Fibroblast of villous mesenchyme (primary cell): ENCODE measurements at places on chromosomes 12 and 14. TPM values are rescaled to one million over a fixed set of nuclear protein-coding genes. Genes with fewer than 3 reads are reported as not detected.
A peak's percentile ranks its signal among the peaks of the same experiment; 100 is the strongest.

GRCh38 chr14:96058576-96059200 lies 19.5 kb downstream of the C14orf132 start:
- DNase-seq: no peak

- no peak for DNase-seq
Measured at GRCh38 chr12:52063082-52063924, 6.5 kb upstream of the ATG101 start.

DNA sequence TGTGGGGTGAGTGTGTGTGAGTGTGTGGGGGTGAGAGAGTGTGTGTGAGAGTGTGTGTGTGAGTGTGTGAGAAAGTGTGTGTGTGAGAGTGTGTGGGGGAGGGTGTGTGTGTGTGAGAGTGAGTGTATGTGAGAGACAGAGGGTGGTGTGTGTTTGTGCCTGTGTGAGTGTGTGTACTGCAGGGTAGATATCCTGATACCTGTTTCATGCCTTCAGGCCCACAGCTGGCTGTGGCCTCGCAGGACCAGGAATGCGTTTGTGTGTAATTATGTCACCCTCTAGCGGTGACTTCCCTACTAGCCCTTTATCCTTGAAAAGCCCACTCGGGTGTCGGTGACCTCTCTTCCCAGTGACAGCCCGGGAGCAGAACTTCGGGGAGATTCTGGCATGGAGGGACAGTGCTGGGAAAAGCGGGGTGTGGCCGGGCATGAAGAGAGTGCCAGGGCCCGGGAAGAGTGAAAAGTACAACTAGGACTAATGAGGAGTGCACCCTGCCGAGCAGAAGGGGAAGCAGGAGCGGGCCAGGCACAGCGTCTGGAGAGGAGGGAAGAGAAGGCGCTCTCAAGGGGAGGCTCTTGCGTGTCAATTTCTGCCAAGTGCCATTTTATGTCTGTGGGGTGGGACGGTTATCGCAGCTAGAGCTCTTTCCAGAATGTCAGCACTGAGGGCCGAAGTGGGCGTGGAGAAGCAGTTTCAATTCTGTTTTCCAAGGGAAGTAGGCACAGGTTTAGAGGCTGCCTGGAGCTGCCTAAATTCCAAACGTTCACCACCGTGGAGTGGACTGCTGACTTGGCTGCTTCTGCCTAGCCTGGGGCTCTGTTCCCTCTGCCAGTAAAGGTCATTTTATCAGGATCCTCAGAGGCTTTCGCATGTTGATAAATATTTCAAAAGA lies 11.0 kb upstream of the FBXL14 start:
- DNase-seq: peak; percentile 87

DNA sequence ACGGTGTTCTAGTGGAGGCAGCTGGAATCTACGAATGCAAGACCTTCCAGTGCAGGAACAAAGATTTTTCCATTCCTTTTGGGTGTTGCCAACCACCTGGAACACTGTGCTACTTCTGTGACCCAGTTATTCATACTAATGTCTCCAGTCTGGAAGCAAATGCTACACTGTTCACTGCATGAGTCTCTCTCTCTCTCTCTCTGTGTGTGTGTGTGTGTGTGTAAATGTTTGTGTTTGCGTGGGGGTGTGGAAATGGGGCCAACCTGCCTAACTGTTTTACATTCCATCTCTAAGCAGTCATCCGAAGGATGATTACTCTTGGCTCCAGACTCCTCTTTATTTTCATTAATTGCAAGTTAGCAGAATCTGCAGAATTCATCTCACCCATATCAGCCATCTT lies 29.9 kb upstream of the YBX3 start:
- peak; percentile 77 for DNase-seq

DNA sequence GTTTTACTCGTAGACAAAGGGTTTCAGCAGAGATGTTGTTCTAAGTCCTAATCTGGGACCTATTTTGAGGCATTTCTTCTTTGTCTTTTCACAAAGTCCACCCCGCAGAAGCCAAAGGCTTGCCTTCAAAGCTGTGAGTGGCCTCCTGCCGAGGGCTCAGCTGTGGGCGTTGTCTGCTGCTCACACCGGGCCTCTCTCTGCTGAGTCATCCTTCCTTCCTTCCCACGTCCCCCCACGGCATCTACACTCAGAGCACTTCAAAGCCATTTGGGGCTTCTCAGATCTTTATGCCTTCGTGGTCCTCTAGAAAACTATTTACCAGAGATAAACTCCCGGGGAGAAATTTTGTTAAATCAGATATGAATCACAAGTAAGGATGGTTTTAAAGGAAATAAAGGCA lies 115.9 kb upstream of the TMPO start:
- DNase-seq: peak; percentile 78

- DNase-seq: no peak
Measured at GRCh38 chr12:71478270-71478669, 38.7 kb downstream of the LGR5 start.

DNA sequence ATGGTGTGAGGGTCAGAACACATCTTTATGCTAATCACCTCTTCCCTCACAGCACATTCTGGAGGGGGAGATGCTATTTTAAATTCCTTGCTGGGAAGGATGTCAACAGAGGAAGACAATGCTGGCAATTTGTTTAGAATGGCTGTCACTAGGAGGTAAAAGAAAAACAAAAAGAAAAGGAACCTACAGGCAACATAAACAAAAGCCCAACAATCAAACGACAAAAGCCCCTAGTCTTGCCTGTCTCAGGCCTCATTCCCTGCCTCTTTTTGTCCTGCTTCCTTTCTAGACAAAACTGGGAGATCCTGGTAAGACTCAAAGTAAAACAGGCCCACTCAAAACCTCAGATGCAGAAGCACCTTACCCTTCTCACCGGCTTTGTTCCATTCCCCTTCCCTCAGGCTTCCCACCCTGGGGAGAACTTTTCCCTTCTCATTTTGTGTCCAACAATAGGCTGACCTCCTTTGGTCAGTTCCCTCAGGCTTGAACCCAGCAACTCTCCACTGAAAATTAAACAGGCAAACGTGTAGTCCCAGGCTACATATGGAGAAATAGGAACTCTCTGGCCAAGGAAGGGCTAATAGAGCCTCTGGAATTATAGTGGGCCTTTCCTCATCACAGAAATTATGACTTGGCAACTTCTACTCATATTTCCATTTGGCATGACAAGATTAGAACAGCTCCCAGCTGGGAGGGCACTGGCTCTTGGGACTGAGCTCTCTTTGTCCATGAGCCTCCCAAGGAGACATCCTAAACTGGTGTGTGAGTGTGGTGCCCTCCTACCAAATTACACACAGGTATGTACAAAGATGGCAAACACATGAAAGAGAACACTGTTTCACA lies 193.0 kb downstream of the MON2 start:
- DNase-seq: no peak

DNA sequence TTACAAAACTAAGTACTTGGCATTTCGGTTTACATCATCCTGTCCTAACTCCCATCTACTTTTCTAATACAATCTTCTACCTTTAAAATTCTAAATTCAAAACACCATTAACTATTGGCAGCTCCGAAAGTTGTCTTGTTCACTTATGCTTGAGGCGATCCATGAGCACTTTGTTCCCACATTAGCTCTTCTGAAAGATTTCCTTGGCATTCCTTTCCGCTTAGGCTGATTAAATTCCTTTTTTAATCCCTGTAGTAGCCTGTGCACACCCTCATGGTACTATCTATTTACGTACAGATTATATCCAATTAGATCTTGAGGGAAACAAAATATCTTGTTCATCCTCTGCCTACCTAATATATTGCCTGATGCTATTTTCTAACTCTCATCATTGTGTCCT lies 480.7 kb downstream of the PRKD1 start:
- DNase-seq: no peak

DNA sequence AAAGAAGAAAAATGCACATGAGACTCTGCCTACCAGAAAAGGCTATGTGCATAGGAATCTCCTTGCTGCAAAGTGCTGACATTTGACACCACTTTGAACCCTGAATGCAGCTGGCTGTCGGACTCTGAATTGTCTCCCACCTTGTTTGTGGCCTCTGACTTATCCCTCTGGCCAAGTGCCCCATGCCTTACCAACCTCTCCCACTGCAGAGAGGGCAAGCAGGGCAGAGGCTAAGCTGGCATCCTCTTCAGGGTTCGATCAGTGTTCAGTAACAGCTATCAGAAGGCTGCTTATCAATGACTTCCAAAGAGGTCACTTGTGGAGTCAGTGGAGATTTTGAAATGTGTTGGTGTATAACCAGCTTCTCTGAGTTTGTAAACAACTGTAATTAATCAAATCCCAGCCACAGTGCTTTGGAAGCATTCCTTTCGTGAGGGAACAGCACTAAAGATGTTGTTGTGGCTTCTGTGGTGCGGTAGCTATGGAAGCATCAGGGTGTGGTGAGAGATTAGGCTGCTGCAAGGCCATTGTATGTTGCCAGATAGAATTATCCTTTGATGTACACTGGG lies 22.6 kb upstream of the BMP4 start:
- peak; percentile 57 for DNase-seq

- no peak for DNase-seq
Measured at GRCh38 chr12:107443320-107444090, 242.1 kb upstream of the PWP1 start.

DNA sequence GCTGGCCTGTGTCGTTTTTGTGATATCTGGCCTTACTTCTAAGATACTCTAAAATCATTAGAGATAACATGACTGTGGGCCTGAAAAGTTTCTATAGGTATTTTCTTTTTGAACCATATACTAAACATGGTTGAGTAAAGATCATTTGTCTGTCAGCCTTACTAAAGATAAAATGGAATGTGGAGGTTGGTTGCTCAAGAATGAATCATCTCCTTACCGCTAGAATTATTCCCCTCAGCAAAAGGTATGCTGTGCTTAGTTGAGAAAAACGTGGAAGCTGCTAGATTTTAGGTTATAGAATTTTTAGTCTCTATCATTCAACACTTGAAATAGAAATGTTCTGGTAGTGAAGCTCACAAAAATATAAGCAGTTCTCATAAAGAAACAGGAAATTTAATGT lies 407.3 kb downstream of the AEBP2 start:
- peak; percentile 77 for DNase-seq

- DNase-seq: no peak
Measured at GRCh38 chr12:98893126-98893674, 248.1 kb downstream of the APAF1 start.

DNA sequence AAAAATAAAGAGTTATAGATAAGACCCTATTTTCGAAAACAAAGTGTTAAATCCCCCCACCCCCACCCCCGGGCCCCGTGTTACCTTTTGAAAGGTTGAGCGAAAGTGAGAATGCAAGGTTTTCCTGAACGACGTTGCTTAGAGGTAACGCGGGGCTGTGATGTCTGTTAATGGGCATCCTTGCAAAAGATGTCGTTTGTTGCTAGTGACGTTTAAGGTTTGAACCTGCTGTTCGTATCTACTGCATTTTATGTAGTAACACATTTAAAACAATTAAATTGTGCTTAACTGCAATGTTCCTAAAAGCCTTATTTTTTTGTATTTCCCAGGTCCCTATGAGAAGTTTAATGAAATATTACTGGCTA lies 1.2 kb downstream of the CPSF6 start:
- DNase-seq: peak; percentile 28

DNA sequence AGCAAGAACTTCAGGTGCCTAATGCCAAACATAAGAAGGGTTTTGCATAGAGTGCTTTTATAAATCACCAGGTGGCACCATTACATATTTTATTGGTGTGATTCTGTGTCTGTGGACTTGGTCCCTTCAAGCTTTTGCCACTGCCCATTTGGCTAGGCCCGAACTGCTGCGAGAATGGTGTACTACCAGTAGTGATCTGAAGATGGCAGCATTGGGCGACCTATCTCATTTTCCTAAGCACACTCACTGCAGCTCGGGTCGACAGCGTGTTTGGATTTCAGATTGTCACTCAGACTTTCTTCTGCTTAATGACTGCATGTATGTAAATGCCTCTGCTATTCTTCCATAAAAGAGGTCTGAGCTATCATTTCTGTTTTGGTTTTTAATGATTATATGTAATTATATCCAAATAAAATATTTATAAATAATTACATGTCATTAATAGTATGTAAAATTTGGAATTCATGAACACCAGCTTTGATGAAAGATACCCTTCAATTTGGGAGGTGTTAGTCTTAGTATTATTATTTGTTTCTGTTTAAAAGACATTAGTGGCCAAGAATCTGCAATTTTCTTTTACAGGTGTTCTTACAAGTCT lies 78.5 kb downstream of the TPH2 start:
- DNase-seq: peak; percentile 67

DNA sequence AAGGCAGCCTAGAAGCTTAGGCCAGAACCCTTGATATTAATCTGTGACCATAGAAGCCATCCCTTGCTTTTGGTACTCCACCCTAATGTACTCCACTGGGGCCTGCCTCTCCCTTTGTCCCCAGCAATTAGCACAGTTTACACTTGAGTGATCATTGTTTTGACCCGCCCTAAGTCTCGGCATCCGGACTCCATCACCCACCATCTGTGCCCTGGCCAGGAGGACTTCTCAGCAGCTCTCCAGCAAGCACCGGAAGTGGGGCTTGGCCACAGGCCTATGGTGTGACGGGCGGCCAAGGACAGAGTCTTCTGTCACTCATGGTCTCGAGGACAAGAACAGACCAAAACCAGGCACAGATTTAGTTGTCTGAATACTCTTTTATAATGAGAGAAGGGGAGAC lies 126.5 kb upstream of the NTF3 start:
- no peak for DNase-seq

- DNase-seq: no peak
Measured at GRCh38 chr12:131217024-131217586, 263.4 kb downstream of the ADGRD1 start.

DNA sequence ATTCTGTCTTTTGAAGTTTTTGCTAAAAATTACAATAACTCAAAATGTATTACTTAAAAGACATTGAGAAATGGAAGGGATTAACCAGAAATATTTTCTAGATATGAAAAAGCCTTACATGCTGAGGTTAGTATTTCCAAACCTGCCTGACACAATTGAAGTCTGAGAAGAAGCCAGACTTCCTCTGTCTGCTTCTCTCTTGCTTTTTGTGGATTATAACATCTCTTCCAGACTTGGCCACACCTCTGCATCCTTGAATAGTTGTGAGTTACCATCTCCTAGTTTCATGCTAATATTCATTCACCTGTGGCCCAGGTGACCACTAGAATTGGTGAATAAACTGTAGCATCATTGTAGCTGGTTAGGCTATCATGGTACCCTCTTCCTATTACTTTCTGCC lies 497.6 kb downstream of the SLC16A7 start:
- peak; percentile 36 for DNase-seq

DNA sequence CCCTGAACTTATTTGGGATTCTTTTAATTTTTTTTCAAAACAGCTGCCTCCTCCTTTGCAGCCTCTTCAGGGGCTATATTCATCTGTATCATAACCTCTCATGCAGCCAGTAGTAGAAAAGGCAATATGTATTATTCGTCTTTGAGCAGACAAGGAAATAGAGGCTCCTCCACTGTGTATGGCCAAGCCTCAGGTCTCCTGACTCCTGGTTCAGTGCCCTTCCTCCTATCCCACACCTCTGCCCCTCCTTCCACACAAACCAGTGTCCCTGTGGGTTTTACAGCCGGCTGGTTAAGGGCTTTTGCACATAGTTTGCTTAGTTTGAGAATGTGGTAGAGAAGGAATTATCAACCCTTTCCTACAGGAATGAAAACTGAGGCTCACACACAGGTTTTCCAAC lies 8.8 kb upstream of the ACVRL1 start:
- DNase-seq: no peak

Gene NKX2-8
- total RNA-seq: not detected in 2 replicates

Gene TRPV4
- 0.43 and 0.97 TPM in 2 replicates for total RNA-seq

Gene CD9
- 120 and 209 TPM in 2 replicates for total RNA-seq

Gene BCAT1
- 199 and 229 TPM in 2 replicates for total RNA-seq

Gene INSM2
- not detected in 2 replicates for total RNA-seq

Gene FAR2
- total RNA-seq: 5.6 and 8.7 TPM in 2 replicates

Gene ENDOU
- not detected in 2 replicates for total RNA-seq

Gene CCDC38
- total RNA-seq: not detected in 2 replicates
